ENCODE measurements at places on chromosomes 1 and 21.

- DNase-seq = no peak
These were observed 52.3 kb downstream of the PLEKHA6 start for GRCh38 chr1:204307334-204307883.

GRCh38 chr1:9373619-9374018 is 80.9 kb downstream of the SPSB1 start:
- no peak for DNase-seq

- peak; percentile 4 for DNase-seq
These were observed 9.8 kb downstream of the BARHL2 start for GRCh38 chr1:90707363-90707710.

GRCh38 chr1:2561446-2561845 is 5.3 kb downstream of the TNFRSF14 start:
- no peak for DNase-seq

DNA sequence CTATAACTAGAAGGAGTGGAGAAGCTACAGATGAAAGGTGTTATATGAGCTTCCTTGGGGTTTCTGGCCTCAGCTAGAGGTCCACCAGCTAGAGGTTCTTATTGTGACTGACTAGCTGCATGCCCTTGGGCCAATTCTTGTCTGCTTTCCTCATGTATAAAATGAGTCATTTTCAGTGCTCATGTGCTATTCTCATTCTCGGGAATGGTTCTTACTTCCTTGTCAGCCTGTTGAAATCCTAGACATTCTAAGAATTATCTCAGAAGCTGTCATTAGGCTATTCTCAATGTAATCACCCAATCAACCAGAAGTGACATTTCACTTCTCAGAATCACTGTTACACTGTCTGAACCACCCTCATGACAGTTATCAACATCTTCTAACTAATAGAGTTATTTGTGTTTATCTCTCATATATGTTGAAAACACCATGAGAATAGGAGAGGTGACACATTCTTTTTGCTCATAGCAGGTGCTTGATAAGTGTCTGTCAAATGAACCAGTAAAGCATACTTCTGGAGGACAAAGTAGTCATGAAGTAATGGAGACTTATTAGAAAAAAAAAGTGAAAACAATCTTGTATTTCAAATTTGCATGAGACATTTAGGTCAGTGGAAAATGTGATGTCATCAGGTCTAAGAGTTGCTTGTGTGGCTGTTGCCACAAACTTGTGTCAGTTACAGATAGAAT is 122.8 kb upstream of the IVNS1ABP start:
- DNase-seq = peak; percentile 82

DNA sequence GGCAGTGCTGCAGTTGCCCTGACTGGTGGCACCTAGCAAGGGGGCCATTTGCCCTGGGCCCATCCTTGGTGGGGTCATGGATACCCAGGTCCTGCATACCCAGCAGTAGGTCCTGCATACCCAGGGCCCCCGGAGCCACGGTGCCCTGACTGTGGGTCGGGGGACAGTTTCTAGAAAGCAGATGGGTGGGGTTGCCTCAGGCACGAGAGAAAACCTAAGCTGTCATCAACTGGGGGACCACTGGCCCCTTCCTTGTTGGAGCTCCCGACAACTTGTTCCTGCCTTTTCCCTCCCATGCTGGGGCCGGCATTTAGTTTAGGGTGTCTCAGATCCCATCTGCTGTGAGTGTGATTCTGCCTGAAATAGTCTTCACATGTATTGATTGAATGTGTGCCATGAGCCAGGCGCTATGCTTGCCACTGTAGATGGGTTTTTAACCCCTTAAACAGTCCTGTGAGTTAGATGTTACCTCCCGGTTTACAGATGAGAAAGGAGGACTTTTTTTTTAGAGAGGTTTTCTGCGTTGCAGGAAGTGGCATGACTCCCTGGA is 15.6 kb downstream of the SPSB1 start:
- no peak for DNase-seq

DNA sequence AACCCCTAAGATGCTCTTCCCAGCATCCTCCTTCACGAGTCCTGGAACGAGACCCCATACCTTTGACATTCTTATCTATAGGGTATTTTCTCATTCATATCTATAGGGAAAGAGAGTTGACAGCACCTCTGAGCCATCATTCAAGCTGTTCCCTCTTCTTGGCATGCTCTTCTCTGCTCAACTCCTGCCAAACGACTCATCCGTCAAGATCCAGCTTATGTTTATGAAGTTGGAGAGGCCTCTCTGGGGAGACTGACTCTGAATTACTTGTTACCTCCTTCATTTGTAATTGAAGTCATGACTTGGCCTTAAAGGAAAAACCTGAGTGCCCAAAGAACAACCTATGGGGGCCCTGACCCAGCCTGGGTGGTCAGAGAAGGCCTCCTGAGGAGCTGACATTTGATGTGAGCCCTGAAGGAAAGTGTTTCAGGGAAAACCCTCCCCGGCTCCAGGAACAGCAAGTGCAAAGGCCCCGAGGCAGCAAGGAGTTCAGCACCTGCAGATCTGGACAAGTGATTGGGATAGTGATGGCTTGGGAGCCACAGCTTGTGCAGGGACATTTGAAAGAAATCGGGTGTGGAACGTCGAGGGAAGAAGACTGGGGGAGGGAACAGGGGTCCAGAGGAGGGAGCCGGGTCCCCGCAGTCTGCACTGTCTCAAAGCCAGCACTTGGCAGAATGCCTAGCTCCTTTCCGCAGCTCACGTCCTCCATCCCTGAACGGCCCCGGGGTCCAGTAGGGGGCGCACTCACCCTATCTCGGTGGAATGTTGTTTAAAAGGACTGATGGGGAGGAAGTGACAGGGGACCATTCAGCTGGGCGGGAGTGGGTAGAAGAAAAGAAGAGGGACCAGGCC is 14.0 kb upstream of the CDA start:
- DNase-seq = no peak

DNA sequence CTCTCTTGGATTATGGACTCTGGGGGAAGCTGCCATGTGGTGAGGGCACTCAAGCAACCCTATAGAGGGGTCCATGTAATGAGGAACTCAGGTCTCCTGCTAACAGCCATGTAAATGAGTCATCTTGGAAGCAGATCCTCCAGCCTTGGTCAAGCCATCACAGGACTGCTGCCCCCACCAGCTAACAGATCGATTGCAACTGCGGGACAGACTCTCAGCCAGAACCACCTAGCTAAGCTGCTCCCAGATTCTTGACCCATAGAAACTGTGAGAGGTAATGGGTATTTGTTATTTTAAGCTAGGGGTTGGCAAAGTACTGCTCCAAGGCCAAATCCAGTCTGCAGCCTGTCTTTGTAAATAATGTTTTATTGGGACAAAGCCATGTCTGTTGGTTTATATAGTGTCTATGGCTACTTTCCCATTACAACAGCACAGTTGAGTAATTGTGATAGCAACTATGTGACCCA is 27.6 kb upstream of the MAP3K7CL start:
- DNase-seq = no peak

GRCh38 chr1:11321656-11322491 is 48.9 kb downstream of the UBIAD1 start:
- no peak for DNase-seq

- no peak for DNase-seq
These were observed 26.6 kb downstream of the DDAH1 start for GRCh38 chr1:85438353-85438752.

- no peak for DNase-seq
These were observed 42.1 kb downstream of the RRAGC start for GRCh38 chr1:38817267-38818174.

DNA sequence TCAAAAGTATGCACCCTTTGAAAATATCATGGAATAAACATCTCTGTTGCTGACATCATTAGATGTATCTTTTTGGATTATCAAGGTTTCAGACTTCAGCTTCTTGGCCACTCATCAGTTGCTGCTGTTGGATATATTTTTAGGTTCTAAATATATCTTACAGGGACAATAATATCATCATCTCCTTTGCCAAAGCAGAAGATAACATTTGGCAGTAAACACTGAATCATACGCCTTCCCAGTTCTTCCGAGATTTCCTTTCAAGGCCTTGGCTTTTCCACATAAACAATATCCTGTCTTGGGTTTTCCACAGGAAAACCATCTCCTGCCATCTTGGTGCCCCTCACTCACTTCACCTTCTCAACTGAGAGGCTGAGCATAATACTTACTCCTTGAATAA is 39.3 kb downstream of the RGS7 start:
- DNase-seq = no peak

GRCh38 chr1:81841795-81842194 is 41.1 kb downstream of the ADGRL2 start:
- DNase-seq = no peak

- no peak for DNase-seq
These were observed 261.9 kb downstream of the VAV3 start for GRCh38 chr1:107702946-107703571.

DNA sequence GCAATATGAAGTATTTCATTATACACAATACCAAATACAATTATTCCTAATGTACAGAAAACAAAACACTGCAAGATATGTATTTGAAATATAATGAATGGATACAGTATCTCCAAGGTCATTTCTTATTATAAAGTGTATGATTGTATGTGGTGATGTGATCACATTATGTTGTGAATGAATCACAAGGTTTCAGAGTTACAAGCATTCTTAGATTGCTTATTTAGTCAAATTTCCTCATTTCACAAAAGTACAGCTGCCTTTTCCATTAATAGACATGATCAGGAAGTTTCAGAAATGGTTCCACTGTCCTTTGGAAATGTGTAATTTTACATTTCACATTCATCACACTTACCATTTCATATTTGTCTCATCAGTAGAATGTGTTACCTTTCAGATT is 28.3 kb upstream of the NEK7 start:
- no peak for DNase-seq

DNA sequence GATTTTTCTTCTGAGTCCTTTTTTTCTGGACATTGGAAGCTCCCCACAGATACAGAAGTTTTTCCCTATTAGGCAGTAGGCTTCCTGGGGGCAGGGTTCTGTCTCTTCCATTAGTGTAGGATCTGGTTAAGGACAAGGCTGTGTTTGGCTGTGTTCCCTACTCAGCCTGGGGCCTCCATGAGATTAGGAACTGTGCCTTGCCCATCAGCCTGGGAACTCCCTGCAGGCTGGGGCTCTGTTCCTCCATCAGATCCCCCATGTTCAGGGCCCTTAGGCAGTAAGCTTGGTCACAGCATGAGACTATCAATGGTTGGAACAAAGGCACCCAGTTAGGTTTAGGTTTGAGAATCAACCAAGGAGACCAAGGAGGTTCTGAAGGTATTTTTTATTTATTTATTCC is 22.7 kb downstream of the NAV1 start:
- no peak for DNase-seq

DNA sequence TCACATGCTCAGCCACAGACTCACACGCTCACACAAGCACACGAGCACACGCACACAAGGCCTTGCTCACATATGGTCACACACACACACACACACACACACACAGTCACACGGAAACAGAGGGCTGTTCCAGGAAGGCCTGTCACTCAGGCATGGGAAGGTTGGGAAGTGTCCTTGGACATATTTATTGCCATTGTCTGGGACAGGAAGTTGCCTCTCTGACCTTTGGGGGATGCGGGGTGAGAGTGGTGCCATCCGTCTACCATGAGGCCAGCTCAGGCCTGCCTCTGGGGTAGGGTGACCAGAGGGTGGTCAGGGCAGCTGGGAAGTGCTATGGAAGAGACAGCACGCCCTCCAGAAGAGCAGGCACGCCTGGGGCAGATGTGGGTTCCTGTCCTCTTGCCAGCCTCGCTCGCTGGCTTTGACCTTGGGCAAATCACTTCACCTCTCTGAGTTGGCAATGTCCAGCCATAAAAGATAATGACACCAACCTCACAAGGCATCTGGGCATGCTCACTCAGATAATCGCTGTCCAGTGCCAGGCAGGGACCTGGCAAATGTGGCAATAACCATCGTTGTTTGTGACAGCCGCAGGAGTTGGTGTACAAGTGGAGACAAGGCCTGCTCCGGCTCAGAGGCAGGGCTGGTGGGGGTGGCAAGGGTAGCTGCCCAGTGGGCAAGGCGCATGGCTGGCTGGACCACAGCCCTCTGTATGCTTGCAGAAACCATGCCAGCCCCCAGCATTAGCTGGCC is 8.0 kb upstream of the GUCA2A start:
- no peak for DNase-seq

- DNase-seq = peak; percentile 97
These were observed 7.1 kb downstream of the PHLDA3 start for GRCh38 chr1:201461645-201462441.

GRCh38 chr1:178938959-178939317 is 68.1 kb upstream of the ANGPTL1 start:
- DNase-seq = no peak

- no peak for DNase-seq
These were observed 18.4 kb downstream of the IGSF5 start for GRCh38 chr21:39763272-39763970.

- no peak for DNase-seq
These were observed 1.6 kb downstream of the SYT6 start for GRCh38 chr1:114152089-114152507.

GRCh38 chr1:27416387-27417111 is 24.1 kb downstream of the GPR3 start:
- no peak for DNase-seq

GRCh38 chr1:110214454-110215404 is 4.6 kb downstream of the KCNC4 start:
- no peak for DNase-seq

GRCh38 chr1:214566158-214567104 is 15.0 kb upstream of the PTPN14 start:
- DNase-seq = peak; percentile 76

- DNase-seq = no peak
These were observed 44.8 kb downstream of the AGPAT3 start for GRCh38 chr21:43909741-43910400.

GRCh38 chr1:201059401-201059800 is 35.9 kb upstream of the KIF21B start:
- DNase-seq = no peak

GRCh38 chr1:211538287-211538686 is 40.7 kb downstream of the SLC30A1 start:
- no peak for DNase-seq

DNA sequence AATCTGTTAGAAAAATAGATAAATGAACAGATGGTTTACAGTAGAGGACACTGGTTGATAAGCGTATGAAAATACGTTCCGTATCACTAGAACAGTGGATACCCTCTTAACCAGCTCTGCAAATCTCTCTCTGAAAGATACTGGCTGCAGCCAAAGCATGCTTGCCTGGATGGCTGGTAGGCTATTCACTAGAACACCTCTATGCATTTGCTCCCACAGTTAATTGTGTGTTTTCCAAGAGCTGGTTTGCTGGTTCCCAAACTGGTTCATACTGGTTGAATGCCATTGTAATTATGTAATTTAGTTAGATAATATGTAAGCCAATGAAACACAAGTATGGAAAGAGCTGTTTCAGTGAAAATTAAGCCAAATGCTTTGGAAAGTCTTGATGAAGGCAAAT is 126.6 kb downstream of the C1orf21 start:
- DNase-seq = no peak

GRCh38 chr1:164648636-164649035 is 89.7 kb downstream of the PBX1 start:
- DNase-seq = no peak

GRCh38 chr21:38888991-38889561 is 83.3 kb downstream of the ETS2 start:
- no peak for DNase-seq

DNA sequence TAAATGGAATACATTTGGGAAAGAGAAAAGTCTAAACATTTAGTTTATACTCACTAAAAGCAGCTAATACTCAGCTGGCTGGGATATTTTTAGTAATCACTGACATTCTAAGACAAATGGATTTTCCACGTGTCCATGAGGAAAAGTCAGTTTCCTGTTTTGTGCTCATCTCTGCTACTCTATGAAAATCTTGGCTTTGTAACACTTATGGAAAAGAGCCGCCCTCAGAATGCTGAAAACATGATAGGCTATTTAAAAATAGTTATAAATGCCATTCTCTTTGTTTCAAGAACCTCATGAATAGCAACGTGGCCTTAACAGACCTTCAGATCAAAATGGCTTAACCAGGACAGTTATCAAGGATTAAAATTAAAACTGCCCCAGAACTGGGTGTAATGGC is 29.9 kb downstream of the MRAP start:
- DNase-seq = no peak

Measured in kidney epithelial cell (primary cell).